ENCODE measurements at places on chromosomes 7 and 10. TPM values are rescaled to one million over a fixed set of nuclear protein-coding genes. Genes with fewer than 3 reads are reported as not detected.

MTG1 gene
- total RNA-seq: 25.6 TPM

PRRT4 gene
- total RNA-seq: 0.43 TPM

DNAJC12 gene
- total RNA-seq: 2.7 TPM

MYL10 gene
- not detected for total RNA-seq

EBLN1 gene
- total RNA-seq: not detected

C10orf71 gene
- 0.10 TPM for total RNA-seq

SLC16A12 gene
- total RNA-seq: 0.51 TPM

FAM24B gene
- 1.4 TPM for total RNA-seq

PRTFDC1 gene
- 14.4 TPM for total RNA-seq

HYAL4 gene
- total RNA-seq: not detected

SPDYE2B gene
- not detected for total RNA-seq

DNA sequence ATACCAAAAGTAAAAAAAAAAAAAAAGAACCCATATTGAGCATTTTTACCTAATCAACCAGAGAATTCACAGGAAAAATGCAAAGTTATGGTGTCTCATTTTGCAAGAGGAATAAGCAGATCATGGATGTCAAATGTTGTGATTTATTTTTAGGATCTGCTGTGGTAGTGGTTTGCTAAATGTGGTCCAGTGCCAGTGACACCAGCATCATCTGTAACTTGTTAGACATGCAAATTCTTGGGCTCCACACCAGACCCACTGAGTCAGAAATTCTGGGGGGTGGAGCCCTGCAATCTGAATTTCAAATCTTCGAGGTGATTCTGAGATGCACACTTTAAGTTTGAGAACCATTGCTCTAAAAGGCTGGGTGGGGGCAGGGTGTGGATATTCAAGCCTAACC lies 30.1 kb upstream of the ZEB1 start:
- DNase-seq: no peak

DNA sequence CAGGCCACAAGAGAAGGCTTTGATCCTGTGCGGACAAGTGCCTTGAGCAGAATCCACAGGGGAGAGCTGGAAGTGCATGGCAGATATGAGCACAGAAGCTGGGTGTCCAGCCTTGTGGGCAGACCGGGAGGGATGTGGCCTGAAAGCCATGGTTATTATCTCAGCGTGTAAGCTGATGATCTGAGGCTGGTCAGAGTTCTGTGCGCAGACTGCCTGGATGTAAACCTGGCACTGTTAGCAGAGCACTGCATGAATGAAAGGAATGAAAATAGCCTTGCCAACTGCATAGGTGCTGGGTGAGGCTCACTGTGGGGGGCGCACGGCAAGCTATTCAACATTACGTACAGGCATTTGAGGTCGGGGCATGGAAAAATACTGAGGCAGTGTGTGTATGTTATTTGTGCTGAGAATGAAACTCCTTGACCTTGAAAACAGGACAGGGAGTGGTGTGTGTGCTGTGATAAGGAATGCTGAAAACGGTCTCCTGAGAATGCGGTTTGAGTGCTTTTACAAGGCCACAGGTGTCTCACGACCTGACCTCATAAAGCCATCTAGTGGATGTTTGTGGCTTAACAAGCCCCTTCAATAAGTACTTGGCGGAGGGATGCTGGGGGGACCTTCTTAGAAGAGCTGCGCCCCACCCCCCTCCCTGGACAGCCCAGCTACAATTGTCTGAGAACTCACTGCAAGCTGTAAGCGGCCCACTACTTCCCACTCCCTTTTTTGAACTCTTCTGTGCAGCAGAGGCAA lies 18.7 kb downstream of the AKR1C1 start:
- DNase-seq: no peak

GRCh38 chr7:24052572-24053260 lies 231.3 kb upstream of the NPY start:
- DNase-seq: no peak

GRCh38 chr7:48225101-48225500 lies 53.8 kb downstream of the ABCA13 start:
- DNase-seq: no peak

- DNase-seq: no peak
These were observed 223.2 kb downstream of the SH2D4B start for GRCh38 chr10:80760914-80761371.

DNA sequence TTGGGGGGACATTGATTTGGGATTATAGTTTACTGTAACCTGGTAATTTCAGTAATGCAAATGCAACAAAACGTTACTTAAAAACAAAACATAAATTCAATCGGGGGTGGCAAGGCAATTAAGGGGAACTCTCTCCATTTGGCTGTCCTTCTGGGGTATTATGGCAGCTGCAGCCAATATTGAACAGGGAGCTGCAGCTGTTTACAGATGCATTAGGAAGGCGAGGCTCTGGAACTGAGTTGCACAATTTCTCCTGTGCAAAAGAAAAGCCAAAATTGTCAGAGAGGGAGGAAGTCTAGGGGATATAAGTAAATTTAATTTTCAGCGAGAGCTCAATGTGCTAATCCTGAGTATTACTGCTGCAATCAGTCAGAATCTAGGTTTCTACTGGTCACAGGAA lies 36.1 kb downstream of the NEUROD6 start:
- DNase-seq: no peak

DNA sequence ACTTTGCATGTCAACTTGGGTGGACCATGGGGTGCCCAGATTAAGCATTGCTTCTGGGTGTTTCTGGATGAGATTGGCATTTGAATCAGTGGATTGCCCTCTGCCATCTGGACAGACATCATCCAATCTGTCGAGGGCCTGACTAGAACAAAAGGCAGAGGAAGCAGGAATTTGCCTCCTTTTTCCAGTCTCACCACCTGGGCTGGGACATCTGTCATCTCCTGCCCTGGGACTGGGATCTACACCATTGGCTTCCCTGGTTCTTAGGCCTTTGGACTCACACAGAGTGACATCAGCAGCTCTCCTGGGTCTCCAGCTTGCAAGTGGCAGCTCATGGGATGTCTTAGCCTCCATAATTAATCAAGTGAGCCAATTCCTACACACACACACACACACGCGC lies 10.3 kb downstream of the SLC13A4 start:
- no peak for DNase-seq

GRCh38 chr10:97412891-97413304 lies 11.8 kb upstream of the RRP12 start:
- DNase-seq: no peak

DNA sequence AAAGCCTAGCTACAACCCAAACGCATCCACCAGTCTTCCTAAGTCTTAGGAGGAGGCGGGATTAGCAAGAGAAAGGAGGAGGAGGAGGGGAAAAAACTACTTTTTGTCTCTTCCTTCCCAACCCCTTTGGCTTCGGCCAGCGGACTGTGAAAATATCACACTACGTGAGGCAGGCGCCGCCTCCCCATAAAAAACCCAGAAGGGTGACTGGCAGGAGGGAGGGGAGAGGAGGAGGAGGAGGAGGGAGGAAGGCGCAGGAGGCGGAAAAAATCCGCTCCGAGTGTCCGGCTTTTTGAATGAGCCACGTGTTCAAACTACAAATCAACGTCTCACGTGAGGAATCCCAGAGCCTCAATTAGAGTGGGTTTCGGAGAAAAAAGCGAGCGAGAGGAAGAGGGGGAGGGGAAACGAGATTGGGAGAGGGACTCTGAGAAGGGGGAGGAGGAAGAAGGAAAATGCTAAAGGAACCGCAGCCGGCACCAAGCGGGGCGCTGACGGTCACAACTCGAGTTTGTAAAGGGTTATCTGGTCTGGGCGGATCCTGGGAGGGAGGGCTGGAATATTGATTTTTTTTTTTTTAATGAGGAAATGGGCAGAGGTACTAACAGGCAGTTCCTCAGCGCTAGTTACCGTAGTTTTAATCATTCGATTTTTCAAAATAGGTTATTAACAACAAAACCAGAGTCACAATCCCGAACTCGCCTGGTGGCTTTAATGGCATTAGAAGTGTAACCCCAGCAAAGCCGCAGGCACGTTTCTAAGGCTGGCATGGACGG lies at the start of gene IGF2BP3:
IGF2BP3 (minus strand) TSS at position 162 of the 776 bp plus-strand sequence. CDS start 381 bp downstream, outside the sequence.
- no peak for DNase-seq

GRCh38 chr10:89793649-89794254 lies 92.4 kb downstream of the KIF20B start:
- DNase-seq: no peak

DNA sequence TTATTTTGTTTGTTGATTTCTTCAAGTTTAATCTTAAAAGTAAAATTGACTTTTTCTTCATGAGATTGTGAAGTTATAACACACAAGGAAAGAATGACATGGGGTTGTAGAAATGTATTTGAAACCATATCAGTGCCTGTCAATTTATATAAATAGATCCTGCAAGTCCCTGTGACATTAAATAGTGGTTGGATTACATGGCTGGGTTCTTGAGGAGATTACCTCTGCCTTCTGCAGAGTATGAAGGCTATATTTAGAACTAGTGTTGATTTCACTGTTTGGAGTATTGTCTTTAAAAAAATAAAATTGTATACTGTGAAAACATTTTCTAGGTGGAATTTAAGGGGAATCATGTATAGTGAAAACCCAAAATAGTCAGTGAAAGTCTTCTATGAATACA lies 385.8 kb upstream of the SMIM30 start:
- no peak for DNase-seq

DNA sequence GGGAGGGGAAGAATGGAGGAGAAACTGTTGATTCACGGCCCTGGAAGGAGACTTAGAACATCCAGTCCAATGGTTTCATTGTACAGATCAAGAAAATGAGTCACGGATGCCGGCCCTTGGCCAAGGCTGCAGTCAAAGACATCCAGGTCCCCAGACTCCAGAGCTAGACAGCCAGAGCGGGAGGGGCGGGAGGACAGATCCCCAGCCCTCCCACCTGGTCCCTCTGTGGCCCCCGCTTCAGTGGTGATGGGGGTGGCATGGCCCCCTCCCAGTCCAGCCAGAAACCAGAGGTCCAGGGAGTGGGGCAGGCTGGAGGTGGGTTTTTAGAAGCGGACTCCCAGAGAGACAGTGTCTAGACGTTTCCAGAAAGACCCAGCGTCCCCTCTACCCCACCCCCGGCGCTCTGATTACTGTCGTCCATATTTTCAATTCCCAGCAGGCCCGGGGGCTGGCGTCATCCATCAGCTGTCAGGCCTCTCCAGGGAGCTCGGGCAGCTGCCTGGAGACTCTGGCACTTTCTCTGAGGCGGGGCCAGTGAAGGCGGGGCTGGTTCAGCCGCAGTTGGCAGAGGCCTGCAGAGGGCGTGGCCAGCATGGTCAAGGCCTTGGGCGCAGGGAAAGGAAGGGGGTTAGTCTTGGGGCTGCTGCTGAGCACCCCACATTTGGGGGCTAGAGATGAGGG lies 8.0 kb upstream of the HSPB1 start:
- peak; percentile 99 for DNase-seq

- DNase-seq: no peak
These were observed 32.9 kb downstream of the PHTF2 start for GRCh38 chr7:77831481-77831880.

DNA sequence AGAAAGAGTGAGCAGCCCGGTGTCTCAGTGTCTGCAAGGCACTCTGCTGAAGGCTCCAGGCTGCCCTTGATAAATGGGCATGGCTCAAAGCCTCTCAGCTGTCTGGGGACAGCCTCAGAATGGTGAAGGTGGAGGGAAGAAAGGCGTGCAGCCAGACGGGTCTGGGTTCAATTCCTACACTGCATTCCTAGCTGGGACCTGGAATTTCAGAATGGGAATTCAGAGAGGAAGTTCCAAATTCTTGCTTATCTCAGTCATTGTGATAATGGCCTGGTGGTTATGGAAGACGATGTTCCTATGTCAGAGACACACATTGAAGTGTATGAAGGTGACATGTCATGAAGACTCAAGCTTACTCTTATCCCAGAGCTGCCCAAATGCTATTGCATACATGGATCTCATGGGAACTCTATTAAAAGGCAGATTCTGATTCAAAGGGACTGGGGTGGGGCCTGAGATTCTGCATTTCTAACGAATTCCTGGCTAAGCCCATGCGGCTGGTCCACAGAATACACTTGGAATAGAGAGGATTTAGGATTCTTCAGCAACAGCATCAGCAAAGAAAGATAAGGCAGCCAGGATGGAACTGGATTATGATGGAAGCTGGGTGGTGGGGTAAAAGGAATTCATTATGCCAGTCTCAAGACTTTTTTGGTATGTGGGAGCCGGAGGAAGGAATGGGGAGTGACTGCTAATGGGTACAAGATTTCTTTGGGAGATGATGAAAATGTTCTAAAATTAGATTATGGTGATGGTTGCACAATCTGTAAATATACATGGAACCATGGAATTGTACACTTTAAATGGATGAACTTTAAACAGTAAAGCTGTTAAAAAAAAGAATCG lies 82.6 kb upstream of the ZMIZ1 start:
- no peak for DNase-seq

- no peak for DNase-seq
These were observed 84.4 kb upstream of the BET1 start for GRCh38 chr7:94088560-94088959.

GRCh38 chr10:62183857-62184795 lies 84.5 kb downstream of the RTKN2 start:
- no peak for DNase-seq

- no peak for DNase-seq
These were observed 270.4 kb downstream of the RELN start for GRCh38 chr7:103719070-103719469.

GRCh38 chr10:72460284-72460876 lies 105.7 kb upstream of the DNAJB12 start:
- no peak for DNase-seq

DNA sequence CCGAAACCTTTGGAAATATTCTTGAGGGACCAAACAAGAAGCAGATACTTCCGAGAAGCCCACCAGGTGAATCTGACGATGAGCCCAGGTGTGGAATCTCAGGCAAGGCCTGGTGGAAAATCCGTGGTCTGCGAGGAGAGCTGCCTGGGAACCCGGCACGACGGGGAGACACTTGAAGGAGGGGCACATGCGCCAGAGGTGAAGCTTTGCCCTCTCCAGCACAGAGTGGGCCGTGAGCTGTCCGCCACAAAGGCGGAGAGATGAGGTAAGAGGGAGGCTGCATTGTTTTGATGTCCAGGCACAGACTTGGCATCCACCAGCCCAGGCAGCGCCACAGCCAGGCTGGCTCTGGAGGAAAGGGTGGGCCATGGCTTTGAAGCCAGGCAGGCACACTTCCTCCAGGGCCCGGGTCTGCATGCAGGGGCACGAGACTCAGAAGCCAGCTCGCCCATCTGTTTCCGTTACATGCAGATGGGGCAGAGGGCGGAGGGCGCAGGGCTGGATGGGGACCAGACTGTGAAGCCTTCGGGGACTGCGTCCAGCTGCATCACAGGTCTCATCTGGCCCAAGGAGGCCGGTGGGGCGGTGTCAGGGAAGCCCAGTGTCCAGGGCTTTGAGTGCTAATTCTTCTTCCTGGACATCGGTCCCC lies 45.4 kb downstream of the CALML3 start:
- no peak for DNase-seq

GRCh38 chr7:155270861-155271260 lies 26.8 kb upstream of the INSIG1 start:
- DNase-seq: no peak
